Muscle of leg (tissue), 16 donors: ENCODE measurements at places on chromosomes 3 and 15.

GRCh38 chr15:72175186-72176044, 22.2 kb downstream of the GRAMD2A start:
- DNase-seq, result no peak

DNA sequence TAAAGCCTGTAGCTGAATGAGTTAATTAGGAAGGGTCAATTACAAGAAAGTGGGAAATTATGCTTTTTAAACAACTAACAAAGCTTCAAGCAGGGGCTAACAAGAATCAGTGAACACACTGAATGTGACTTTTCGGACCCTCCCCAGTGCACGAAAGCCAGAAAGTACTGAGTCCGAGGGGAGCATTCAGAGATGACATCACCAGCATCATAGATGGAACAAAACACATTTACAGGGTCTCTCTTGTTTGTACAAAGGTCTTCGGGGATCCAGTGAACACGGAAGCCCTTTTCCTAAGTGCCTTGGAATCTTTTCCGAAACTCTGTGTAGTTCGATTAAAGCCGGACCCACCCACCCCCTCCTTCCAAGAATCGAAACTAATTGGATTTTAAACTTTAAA, 829 bp downstream of the DCP1A start:
- DNase-seq, result peak; percentile 69

- DNase-seq, result no peak
Measured at GRCh38 chr3:194185221-194185620, 49.3 kb downstream of the HES1 start.

DNA sequence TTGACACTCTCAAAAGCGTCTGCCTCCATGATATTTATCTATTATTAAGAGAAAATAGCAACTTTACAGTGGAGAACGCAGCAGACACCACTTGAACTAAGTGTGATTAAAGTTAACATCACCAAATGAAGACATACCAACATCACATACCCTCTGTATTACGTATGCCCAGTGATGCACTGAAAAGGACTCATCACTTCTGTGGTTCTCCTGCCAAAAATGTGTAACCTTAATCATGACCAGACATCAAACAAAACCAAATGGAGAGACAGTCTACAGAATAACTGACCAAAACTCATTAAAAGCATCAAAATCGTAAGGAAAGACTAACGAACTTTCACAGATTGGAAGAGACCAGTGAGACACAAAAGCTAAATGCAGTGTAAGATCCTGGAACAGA, 103.2 kb downstream of the PPP2R3A start:
- DNase-seq, result no peak

DNA sequence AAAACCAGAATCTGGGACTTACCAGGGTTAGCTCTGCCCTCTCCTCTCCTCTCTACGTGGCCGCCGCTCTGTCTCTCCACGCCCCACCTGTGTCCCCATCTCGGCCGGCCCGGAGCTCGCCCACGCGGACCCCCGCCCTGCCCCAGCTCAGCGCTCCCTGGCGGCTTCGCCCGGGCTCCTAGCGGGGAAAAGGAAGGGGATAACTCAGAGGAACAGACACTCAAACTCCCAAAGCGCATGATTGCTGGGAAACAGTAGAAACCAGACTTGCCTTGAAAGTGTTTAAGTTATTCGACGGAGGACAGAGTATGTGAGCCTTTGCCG, 5.4 kb downstream of the ISL2 start:
- DNase-seq, result no peak
